ENCODE measurements at places on chromosomes 4 and X.

GRCh38 chr4:159447296-159447695 is 344.4 kb downstream of the RAPGEF2 start:
- DNase-seq = no peak

GRCh38 chr4:169741569-169741968 is 16.2 kb downstream of the HPF1 start:
- no peak for DNase-seq

DNA sequence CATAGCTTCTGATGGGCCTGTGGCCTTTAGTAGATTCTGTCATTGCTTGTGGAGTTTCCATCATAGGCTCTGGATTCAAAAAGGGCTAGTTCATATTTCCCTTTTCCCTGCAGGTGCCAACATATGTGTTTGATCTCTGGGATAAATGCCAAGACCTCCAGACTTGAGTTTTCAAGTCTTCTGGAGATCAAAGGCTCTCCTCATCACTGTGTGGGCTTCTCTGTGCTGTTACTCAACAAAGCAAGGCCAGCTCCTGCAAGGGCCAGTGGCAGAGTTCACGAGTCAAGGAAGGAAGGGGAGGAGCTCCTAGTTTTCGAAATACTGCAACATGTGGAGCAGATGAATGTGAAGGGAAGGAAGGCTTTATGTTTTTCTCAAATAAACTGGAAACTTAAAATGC is 62.7 kb upstream of the SCML1 start:
- no peak for DNase-seq

DNA sequence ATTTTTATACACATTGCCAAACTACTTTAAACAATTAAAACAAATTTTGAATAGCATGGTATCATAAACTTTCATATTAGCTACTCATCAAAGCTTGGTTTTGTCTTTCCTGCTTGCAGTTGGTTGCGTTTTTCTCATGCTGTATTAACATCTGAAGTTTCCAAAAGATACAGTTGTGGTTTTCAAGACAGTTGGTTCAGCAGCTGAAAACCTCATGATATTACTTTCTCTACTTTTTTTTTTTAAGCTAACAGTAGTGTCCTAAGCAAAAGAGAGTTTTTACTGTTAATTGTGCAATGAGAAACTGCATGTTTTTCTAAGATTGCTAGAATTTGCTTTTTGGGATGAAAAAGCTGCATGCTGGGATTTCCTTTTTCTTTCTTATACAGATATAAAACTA is 15.2 kb downstream of the RUFY3 start:
- DNase-seq = no peak

GRCh38 chr4:113971706-113972360 is 7.6 kb downstream of the ARSJ start:
- DNase-seq = no peak

- DNase-seq = no peak
Observed at GRCh38 chr4:121701263-121701662, 4.5 kb upstream of the ANXA5 start.

DNA sequence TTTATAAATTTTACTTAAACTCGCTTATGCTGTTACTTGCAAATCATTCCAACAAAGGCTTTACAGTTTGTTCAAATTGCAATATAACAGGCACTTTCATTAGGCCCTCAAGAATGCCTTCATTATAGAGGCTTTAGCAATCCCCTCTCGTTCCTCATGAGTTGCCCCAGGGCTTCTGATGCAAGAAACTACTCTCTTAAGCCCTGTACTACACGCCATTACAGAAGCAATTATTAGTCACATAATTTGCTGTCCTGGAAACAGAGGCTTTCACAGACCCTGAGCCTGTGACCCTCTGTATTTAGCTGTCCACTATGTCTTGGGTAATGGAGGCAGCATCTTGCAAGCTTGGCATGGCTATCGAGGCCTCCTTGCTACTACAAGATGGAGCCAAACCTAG is 965.9 kb upstream of the DIAPH2 start:
- no peak for DNase-seq

- DNase-seq = no peak
Observed at GRCh38 chr4:7638984-7639789, 204.5 kb upstream of the PSAPL1 start.

- no peak for DNase-seq
Observed at GRCh38 chrX:97215186-97215585, 331.5 kb downstream of the RPA4 start.
